ENCODE measurements at places on chromosomes 13 and 19.

DNA sequence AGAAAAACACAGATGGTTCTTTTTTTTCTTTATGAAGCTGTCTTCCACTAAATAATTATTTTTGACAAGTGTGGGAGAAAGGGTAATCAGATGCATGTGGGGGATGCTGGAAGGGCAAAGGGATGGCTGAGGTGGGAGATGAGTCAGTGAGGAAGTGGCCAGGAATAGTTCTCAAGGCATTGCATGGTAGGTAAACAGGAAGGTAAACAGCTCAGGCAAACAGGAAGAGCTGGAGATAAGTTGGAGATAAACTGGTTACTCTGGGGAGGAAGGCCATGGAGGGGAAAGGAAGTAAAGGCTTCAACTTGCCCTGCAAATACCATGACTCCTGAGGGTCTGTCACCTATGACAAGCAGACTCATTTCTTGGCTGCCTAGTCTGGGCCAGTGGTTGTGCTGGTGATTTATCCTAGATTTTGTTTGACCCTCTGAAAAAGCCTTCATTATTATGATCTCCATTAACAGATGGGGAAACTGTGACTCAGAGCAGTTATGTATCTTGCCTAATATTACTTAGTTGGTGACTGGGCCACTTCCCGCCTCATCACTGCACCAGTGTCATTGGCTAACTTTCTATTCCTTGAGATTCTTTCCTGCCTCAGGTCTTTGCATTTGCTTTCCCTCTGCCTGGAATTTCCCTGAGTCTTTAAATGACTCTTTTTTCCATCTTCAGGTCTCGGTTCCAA, 17.1 kb downstream of the ACTL9 start:
- DNase-seq: no peak

DNA sequence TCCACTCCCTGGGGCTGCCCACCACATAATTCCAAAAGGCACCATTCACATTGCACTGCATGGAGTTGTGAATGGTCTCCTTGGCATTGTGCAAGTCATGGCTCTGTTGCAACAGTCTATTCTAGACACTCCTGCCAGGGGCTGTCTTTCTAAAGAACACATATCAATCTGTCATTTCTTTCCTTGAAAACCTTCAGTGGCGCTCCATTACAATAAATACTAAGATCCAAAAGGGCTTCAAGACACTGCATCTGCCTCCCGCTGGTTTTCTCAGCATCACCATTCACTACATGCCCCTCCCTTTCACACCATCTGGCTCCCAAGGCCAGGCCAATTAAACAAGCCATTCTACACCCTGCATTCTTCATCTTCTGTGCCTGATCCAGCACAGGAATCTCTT, 32.2 kb upstream of the TM9SF2 start:
- DNase-seq: no peak

DNA sequence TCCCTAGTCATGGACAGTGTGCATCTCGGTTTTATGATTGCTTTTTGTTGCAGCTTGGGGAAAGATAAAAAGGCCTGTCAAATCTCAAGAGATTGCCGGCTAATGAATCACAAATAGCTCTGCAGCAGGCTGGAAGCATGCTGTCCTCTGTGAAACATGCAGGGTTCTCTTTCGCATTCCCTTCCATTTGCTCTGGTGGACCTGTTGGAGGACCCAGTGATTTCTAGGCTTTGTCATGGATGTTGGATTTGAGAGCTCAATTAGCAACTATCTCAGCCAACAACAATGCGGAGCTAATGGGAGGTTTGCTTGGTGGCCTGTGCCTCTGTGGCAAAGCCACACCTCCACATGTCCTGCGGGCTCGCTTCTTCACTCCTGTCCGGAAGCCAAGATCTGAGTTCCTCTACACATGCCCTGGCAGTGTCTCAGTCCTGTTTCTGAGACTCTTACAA, 418.1 kb upstream of the ARGLU1 start:
- DNase-seq: no peak

DNA sequence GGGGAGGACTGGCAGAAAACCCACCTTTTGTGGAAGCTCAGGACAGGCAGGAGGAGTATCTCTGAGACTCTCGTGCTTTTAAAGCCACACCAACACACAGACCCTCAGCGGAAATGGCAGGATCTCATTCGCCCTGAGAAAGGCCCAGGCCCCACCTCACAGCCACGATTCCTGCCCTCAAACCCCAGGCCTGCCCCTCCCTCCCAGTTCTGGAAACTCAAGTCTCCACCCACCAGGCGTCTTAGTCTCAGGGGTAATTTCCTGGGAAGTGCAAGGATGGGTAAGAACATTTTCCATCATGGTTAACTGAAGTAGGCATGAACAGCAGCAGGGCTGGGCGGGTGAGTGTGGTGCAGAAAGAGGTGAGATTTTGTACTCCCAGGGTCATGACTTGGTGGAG, 8.0 kb upstream of the PDE4C start:
- DNase-seq: no peak

DNA sequence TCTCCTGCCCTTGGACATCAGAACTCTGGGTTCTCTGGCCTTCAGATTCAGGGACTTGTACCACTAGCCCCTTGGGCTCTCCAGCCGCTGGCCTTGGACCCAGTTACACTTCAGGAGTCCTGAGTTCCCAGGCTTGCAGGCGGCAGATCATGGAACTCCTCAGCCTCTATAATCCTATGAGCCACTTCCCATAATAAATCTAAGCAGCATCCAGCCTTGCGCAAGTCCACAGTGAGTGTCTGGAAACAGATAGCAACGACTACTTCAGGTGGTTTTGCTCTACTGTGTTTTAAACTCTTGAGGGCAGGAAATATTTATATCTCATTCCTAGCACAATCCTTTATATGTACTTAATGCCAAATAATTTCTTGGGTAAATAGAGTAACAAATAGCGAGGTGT, 92.3 kb downstream of the COL4A1 start:
- DNase-seq: no peak
